Sciatic nerve (tissue), 2 donors: ENCODE measurements at places on chromosomes 7 and 10. TPM values are rescaled to one million over a fixed set of nuclear protein-coding genes. Genes with fewer than 3 reads are reported as not detected.

DNA sequence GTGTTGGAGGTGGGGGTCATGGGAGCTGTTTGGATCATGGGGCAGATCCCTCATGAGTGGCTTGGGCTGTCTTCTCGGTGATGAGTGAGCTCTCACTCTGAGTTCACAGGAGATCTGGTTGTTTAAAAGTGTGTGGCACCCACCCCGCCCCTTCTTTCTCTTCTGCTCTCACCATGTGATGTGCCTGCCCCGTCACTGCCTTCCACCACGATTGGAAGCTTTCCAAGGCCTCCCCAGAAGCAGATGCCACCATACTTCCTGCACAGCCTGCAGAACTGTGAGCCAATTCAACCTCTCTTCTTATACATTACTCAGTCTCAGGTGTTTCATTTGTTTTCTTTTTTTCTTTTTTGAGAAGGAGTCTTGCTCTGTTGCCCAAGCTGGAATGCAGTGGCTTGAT, 170.0 kb downstream of the PTPN20 start:
- DNase-seq = no peak

DNA sequence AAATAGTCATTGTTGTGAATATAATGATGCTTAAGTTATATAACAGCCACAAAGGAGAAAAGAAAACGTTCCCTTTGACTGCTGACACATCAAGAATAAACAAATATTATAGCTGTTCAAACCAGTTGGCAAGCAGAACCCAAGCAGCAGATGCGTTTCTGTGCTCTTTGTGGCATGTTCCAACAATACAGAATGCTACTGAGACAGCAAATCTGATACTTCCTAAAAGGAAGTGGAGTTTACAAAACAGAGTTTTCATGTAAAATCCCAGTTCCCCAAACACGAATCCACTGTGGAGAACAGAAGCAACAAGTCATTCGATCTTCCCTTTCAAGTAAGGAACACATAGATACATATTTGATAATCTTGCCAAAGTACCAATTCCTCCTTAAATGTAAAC, 170.9 kb upstream of the ASAH2 start:
- no peak for DNase-seq

- no peak for DNase-seq
These were observed 22.9 kb upstream of the ABCA13 start for GRCh38 chr7:48148311-48148710.

- DNase-seq = no peak
These were observed 56.4 kb upstream of the INSYN2A start for GRCh38 chr10:127252818-127253217.

DNA sequence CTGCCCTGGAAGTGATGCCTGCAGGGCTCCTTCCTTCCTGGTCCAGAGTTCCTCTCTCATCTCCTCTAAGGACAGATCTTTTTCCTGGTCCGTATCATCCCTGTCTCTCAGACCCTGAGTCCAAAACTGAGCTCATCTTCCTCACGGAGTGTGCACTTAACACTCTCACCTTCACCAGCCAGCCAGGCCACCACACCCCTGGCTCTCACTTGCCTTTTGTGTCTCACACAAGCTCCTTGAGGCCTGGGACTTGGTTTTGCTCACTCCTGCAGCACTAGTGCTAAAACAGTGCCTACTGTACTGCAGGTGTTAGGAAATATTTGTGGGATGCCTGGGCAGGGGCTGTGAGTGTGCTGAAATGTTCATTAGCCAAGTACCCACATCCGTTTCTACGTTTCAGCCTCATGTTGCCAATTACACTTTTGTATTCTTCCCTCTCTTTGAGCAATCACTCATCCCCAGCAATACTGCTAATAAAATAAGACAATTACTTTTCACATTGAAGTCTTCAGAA, 21.4 kb upstream of the PARP12 start:
- no peak for DNase-seq

GRCh38 chr10:13527864-13528122, 1.0 kb downstream of the BEND7 start:
- no peak for DNase-seq

DNA sequence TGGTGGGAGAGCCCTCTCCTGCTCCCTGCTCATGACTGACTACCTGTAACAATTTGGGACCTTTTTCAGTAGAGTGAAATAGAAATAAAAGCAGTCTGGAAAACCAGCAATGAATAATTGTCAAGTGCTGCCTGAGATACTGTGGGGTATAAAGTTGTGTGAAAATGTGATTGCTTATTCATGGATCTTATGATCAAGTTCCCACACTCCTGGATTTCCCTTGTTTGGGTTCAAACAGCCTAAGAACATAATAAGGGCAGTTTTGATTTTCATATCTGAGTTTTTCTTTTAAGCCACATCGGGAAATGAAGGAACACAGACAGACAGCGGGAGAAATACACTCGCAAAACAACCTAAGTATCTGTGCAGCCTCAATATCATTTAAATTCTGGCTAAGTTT, 52.9 kb downstream of the CALD1 start:
- DNase-seq = no peak

DNA sequence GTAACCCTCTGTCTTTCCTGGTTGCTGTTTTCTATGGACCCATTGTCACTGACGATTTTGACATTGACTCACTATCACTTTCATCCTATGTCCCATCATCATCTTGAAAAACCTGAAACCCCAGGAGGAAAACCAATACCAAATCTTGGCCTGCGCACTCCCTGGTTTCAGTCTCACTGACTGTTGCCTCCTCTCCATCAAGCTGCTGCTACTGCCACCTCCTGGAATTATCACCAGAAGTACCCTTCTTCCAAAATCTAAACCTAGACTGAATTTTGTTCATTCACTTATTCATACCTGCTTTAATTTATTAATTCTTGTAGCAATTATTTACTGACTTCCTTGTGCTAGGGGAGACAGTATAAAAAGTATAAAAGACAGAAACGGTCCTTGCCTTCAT, 44.5 kb upstream of the ACBD5 start:
- DNase-seq = no peak

DNA sequence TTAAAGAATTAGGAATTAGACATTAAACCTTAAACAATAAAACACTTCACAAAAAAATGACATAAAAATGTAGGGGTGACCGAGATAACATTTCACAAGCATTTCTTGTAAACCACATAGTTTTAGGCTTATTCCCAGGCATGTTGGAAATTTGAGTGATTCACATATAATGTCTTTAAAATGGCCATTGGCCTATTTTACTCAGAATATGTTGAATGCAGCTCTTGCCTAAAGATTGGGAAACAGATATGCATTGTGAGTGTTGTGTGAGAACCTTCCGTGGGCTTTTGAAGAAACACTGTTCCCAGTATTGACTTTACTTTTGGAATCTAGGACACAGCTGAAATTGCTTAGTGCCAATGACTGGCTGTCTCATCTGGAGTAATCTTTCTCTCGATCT, 79.6 kb downstream of the ARL5B start:
- DNase-seq = no peak

DNA sequence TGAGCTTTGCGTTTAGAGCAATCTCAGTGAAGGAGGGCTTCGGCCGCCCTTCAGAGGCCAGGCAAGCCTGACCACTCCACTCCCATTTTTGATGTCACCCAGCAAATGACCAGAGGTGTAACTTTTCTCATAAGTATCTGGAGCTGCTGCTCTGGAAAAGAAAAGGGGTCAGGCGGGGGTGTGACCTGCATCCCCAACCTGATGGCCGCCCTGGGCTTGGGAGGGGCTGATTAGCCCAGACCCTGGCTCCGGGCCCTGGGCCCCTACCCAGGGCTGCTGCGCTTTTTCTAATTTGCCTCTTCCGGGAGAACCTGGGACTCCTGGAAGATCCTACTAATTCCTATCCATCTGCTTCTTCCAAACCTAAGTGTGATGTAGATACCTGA, 9.6 kb upstream of the EBF3 start:
- DNase-seq = no peak

- DNase-seq = no peak
These were observed 52.4 kb downstream of the OAT start for GRCh38 chr10:124366343-124366742.

GRCh38 chr10:48587101-48587500, 17.8 kb downstream of the ARHGAP22 start:
- DNase-seq = no peak

GRCh38 chr7:112963634-112964033, 123.0 kb downstream of the GPR85 start:
- DNase-seq = no peak

GRCh38 chr7:45976485-45976856, 55.4 kb upstream of the IGFBP3 start:
- DNase-seq = no peak

- DNase-seq = no peak
These were observed 93.5 kb upstream of the GJD4 start for GRCh38 chr10:35511647-35512046.

- no peak for DNase-seq
These were observed 31.9 kb downstream of the BEND7 start for GRCh38 chr10:13496931-13497330.

Gene CALML3
- total RNA-seq = not detected

Gene HOXA3
- 20.9 TPM for total RNA-seq

Gene GALNT17
- total RNA-seq = 65.4 TPM

Gene WASHC2C
- total RNA-seq = 48.1 TPM

Gene CPXM2
- 81.6 TPM for total RNA-seq

Gene ZNF853
- 8.7 TPM for total RNA-seq
